ENCODE measurements at places on chromosomes 1 and 21. TPM values are rescaled to one million over a fixed set of nuclear protein-coding genes. Genes with fewer than 3 reads are reported as not detected.

The SLC25A34 gene
- total RNA-seq = 0.68 TPM

The CRP gene
- total RNA-seq = not detected

The HSD3B2 gene
- 0.32 TPM for total RNA-seq

The TMPRSS2 gene
- total RNA-seq = 41.6 TPM

The GCSAML gene
- total RNA-seq = not detected

The IGSF21 gene
- not detected for total RNA-seq
